ENCODE measurements at places on chromosomes 2 and 18.

DNA sequence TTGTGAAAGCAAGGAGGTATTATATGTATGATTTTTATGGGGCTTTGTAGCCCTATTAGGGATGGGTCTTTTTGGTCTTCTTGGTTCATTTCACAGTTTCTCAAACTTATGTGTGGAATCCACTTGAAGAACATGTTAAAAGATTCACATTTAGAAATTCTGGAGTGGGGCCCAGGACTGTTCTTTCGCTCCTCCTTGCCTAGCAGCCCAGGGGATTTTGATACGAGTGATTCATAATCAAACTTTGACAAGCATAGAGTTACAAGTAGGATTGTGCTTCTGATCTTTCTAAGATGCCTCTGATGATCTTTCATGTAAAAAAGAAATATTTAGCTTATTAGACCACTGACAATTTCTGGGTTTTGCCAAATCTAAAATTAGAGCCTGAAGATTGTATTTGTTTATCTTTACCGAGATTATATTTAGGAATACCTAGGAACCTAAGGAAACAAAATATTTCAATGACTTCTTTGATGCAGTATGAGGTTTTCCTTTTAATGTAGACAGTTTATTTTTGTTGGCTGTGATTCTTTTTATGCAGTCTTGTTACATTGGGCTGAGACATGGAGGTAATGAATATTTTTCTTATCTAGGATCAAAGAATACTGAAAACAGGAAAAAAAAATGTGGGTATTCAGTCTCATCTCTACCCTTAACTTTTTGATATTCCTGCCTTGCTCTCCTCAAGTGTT is 324.0 kb downstream of the PARD3B start:
- no peak for DNase-seq

GRCh38 chr2:218383892-218384519 is 1.9 kb downstream of the SLC11A1 start:
- DNase-seq: no peak

- DNase-seq: no peak
Observed at GRCh38 chr18:48093104-48093503, 162.6 kb upstream of the SMAD2 start.

GRCh38 chr2:12931186-12931844 is 214.6 kb downstream of the TRIB2 start:
- no peak for DNase-seq

DNA sequence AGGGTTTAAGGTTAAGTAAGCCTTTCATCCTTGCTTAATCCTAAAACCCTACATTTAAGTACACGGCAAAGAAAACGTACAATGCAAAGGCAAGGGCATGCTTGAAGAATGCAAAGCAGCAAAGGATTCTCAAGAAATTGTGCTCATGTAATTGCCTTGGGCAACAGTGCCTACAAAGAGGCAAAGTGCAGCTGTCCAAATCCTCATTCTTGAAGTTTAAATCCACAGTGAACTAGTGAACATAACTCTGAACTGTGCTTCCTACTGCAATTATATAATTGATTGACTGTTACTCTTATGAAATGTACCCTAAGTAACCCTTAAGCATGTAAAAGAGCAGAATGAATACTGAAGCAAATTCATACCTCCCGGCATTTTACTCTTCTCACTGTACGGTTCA is 85.4 kb downstream of the MAP3K20 start:
- no peak for DNase-seq

DNA sequence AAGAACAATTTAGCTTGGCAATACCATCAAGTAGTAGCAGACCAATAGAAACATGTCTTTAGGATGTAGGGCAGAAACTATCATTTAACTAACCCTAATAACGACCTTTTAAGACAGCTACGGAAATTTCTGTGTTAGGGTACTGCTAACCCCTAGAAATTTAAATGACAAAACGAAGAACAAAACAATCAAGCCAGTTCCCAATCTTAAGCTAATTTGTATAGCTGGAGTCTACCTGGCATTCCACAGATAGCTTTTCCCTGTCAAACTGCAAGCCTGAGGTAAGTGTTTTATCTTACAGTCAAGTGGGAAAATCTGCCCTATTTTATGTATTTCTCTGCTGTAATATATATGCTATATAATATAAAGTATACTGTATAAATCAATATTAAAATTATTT is 37.6 kb upstream of the CDKL4 start:
- no peak for DNase-seq

Data from CD8-positive, alpha-beta memory T cell (primary cell).